ENCODE measurements at places on chromosomes 2 and 18.
A peak's percentile ranks its signal among the peaks of the same experiment; 100 is the strongest.

GRCh38 chr2:52402128-52402527 lies 1365.5 kb upstream of the CHAC2 start:
- no peak for DNase-seq

DNA sequence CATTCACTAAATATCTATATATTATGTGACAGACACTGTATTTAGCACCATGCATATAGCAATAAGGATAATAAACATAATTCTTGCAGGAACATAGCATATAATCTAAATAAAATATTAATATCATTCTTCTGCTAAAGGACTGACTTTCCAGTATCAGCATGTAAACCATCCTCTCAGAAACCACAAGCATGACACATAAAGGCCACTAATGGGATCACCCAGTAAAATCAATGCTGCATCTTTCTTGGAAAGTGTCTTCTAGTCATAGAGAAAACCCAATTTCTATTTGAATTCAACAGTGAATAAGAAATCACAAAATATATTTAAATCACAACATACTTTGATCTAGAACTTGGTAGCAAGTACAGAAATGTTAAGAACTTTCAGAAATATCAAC lies 5.8 kb upstream of the LRP1B start:
- DNase-seq: no peak

DNA sequence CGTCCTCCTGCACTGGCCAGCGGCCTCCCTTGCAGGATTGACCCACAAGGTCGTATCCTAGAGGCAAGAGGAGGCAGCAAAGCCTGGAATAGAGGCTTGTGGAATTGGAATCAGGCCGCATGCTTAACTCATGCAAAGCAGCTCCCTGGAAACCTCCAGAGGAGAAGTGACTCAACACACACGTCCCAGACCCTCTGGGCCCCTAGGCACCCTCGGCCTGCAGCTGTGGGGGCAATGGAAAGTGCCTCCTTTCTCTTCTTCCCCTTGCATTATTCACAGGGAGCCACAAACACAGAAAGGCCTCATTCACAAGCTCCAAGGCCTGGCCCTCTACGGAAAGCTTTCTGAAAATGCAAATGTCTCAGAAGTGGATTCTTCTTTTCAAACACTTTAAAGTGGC lies 19.6 kb downstream of the SPATA3 start:
- DNase-seq: no peak

- DNase-seq: no peak
Observed at GRCh38 chr18:55185391-55185790, 226.1 kb upstream of the CCDC68 start.

- no peak for DNase-seq
Observed at GRCh38 chr2:101120124-101120996, 30.8 kb downstream of the TBC1D8 start.

- DNase-seq: no peak
Observed at GRCh38 chr2:158079672-158080071, 22.0 kb upstream of the UPP2 start.

DNA sequence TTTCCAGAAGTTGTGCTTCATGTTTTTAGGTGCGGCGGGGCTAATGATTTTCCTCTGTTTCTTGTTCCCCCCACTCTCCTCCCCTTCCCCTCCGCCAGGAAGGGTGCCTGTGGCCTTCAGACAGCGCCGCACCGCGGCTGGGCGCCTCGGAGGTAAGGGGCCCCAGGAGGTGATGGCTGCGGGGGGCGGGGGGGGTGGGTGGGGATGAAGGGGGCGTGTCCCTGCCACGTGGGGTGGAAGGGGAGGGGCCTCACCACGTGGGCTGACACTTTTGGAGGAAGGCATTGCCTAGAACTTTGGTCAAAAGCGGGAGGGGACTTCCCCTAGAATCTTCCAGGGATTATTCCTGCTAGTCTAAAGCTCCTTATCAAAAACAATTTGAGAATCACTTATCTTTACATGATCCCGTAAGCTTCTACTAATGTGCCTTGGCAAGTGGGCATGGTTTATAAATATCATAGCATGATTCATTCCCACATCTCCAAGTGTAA lies 83.1 kb downstream of the FAM210A start:
- no peak for DNase-seq

GRCh38 chr2:16020389-16021008 lies 80.1 kb downstream of the MYCN start:
- DNase-seq: no peak

- no peak for DNase-seq
Observed at GRCh38 chr2:49189512-49190225, 35.4 kb upstream of the FSHR start.

- DNase-seq: no peak
Observed at GRCh38 chr2:232365621-232366321, 12.8 kb upstream of the ALPP start.

DNA sequence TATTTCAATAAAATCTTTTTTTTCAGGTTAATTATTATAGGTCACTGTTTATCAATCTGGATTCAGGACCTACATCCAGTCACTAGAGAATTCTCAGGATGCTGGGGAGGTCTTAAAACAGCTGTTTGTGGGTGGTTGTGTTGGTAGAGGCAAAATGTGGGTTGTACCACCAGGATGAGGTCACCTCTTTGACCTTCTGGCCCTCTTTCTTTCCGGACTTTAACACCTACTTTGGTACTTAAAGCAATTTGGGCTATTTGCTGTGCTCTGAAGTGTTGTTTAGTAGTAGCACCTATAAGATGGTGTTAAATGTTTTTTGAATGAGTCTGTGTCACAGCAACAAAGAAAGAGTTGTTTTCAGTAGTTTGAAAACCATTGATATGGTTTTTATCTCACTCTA lies 14.6 kb downstream of the EML4 start:
- DNase-seq: no peak

- no peak for DNase-seq
Observed at GRCh38 chr2:71792926-71793761, 339.8 kb downstream of the DYSF start.

- no peak for DNase-seq
Observed at GRCh38 chr2:239369631-239370161, 31.1 kb downstream of the HDAC4 start.

- no peak for DNase-seq
Observed at GRCh38 chr2:47767880-47768609, 14.9 kb upstream of the MSH6 start.

DNA sequence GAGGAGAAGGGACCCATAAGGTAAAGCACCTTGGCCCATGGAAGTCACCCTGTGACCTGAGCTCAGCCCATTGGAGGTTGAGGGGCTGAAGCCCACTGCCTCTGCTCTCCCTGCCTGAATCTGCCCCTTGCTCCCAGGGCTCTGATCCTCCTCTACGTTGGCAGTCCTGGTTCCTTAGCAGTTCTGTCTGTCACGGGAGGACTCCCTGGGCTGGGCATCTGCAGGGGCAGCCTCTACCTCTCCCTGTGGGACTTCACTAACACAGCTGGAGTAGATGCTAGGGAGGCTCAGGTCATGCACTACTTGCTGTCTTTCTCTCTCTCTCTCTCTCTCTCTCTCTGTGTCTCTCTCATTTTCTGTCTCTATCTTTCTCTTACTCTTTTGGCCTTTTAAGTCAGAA lies 8.7 kb downstream of the GYPC start:
- no peak for DNase-seq

- DNase-seq: no peak
Observed at GRCh38 chr2:86518481-86518880, 44.8 kb downstream of the CHMP3 start.

- DNase-seq: no peak
Observed at GRCh38 chr2:141707486-141707885, 423.3 kb downstream of the LRP1B start.

DNA sequence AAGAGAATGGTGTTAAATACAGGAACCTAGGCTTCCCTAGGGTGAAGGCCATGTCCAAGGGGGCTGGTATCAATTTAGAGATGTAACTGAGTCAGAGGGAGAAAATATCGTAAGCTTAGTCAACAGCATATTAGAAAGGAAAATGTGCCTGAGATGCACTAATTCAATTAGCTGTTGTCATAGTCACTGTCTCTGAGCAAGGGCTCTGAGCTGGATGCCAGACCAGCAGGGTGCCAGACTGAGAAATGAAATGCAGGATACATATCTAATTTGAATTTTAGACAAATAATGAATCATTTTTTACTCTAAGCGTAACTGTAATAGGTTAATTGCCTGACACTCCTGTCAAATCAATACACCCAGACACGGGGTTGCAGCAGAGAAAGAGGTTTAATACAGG lies 11.4 kb upstream of the SLC35F6 start:
- DNase-seq: peak; percentile 73

DNA sequence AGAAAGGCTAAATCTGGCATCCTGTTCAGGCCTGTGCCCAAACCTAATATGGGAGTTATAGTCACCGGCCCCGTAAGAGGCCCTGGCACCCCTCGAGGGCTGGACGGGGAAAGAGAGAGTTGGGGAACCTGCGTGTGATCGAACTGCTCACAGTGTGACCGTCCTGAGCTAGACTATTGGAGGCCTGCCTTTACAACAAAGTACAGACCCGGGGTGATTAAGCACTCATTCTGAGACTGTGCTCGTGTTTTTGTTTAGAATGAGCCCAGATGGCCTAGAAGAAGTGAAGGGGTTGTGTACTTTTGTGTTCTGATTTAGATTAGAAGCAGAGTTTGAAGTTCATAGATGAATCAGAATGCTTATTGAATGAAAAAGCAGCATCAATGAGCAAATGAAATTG lies 115.3 kb downstream of the ACOXL start:
- DNase-seq: no peak

- no peak for DNase-seq
Observed at GRCh38 chr18:32759611-32760167, 13.1 kb downstream of the KLHL14 start.

DNA sequence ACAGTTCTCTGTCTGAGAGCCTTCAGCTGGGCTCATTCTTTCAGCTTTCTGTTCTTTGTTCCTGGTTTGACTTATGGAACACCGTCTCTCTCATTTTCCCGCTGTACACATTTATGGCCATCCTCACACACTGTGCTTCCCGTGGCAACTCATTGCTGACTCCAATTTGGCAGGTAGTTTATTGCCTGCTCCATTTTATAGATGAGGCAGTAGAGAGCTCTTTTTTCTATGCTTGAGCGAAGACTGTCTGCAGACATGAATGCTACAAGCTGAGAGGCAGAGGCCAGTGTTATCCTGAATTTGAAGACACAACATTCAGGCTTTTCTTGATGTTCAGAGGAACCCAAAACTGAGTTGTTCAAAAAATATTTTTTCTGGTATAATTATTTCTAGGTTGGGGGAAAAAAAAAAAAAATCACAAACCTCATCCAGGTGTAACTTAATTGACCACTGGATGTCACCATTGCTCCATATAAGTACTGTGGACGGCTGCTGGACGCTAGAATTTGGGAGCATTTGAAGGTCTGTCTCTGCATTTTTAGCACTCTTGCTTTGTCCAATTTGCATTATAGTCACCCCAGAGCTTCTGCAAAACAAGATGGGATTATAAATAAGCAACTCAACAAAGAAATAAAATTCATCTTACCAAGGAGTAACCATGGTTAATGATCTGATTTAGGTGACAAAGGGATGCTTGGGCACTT lies 83.5 kb downstream of the HRH4 start:
- DNase-seq: no peak

GRCh38 chr2:134375935-134376334 lies 122.1 kb downstream of the MGAT5 start:
- peak; percentile 36 for DNase-seq

- DNase-seq: no peak
Observed at GRCh38 chr2:127626917-127627739, 18.8 kb upstream of the GPR17 start.
